ENCODE measurements at places on chromosomes 11 and 22.

DNA sequence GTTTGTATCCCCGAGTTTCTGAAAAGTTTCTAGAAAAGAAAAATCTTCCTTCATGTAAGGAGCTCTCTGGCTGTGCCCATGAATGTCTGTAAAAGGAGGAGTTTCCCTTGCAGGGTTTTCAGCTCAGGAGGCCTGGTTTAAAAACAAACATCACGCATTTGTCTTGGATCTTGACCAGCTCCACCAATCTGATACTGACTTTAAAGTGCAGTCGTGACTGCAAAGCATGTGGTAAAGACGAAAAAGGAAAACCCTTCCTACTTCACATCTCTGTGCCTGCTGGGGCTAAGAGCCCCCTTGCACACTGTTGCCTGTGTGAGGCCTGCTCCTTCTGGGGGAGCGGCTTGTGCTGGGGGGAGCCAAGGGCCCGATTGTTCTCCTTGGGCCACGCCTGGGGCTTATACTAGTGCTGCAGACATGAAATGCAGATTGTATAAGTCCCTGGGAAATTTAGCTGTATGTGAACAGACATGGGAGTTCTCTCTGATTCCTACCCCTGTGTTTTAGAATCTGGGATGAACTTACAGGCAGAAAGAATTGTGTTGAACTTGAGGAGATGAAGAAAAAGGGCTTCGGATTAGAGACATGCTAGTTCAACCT, 62.1 kb downstream of the ADAMTS15 start:
- no peak for DNase-seq

GRCh38 chr11:93524173-93524536, 19.0 kb downstream of the SMCO4 start:
- DNase-seq = no peak

GRCh38 chr22:40178417-40179409, 988 bp downstream of the TNRC6B start:
- no peak for DNase-seq

DNA sequence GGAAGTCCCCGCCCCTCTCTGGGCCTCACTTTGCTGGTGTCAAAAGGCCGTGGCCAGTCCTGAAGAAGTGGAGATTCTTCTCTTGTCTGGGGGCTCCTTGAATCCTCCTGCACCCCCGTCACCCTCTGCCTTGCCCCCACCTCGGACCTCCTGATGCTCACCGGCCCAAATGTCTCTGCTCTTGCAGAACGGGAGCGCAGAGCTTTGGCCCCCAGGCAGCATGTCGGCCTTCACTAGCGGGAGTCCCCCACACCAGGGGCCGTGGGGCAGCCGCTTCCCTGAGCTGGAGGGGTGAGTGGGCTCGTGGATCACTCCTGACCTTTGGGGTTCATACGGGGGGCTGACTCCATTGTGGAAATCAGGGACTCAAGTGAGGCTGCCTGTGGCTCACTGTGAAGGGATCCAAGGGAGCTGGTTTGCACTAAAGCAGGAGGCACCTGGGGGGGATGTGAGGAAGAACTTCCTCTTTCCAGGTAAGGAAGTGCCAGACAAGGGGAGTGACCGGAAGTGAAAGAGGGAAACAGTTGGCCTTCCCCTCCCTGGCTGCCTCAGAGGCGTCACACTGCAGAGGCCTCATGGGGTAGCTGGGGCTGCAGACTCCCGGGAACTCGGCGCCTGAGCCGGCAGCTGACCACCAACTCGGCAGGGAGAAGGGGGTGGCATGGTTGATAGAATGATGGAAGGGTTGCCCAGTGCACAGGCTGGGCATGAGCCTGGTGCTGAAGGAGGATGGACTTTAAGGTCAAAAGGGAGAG, 23.1 kb downstream of the CSF2RB start:
- no peak for DNase-seq
